Left ventricle myocardium inferior (tissue), 1 donor: ENCODE measurements at places on chromosomes 4 and X. TPM values are rescaled to one million over a fixed set of nuclear protein-coding genes. Genes with fewer than 3 reads are reported as not detected.

Gene MSX1
- 3.4 TPM for total RNA-seq

GRCh38 chrX:143661286-143661685 lies 25.4 kb upstream of the SLITRK4 start:
- H3K4me1 ChIP-seq: no peaks in the 10 kb centered on the region
- H3K27ac ChIP-seq: no peak overlapping the region
- no peaks in the 10 kb centered on the region for H3K27me3 ChIP-seq
- H3K4me3 ChIP-seq: no peak overlapping the region
- no peak for DNase-seq
- H3K36me3 ChIP-seq: no peaks in the 10 kb centered on the region

Gene MAGEE1
- total RNA-seq: 3.3 TPM

Gene CLIC2
- total RNA-seq: 11.7 TPM

DNA sequence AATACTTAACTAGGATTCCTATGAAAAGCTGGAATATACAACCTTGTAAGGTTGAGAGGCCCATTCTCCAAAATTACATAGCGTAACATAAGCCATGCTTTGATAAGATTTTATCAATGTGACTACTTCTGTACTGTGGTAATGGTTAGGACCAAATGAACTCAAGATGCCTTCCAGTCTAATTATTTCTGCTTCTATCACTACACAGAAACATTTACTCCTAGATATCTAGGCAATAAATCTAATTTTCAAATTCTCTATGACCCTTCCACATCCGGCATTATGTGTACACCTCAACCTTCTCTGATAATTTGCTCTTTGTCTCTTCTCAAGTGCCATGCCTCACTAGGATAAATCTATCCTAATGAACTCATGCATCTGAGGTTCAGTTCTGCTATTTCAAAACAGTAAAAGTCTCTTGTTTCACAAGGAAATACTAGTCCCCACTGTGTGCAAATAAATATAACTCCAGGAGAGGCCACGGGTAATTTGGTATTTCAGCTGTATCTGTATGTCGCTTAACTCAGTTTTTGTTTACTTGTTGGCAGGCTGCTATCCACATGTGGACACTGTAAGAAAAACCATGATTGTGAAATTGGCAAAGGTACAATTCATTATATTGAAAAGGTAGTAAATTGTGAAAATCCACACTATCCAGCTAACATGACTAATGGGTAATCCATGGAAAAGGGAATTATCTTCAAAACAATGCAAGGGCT lies 93.3 kb downstream of the PRDM5 start:
- no peak overlapping the region for H3K4me3 ChIP-seq
- no peak for DNase-seq
- peaks cover 27% of the 10 kb centered on the region for H3K4me1 ChIP-seq
- H3K36me3 ChIP-seq: peaks cover 1% of the 10 kb centered on the region
